ENCODE measurements at places on chromosomes 3 and 15.

- DNase-seq, result no peak
These were observed 37.0 kb upstream of the TMC3 start for GRCh38 chr15:81411051-81411450.

- no peak for DNase-seq
These were observed 47.0 kb downstream of the OXNAD1 start for GRCh38 chr3:16311960-16312451.

DNA sequence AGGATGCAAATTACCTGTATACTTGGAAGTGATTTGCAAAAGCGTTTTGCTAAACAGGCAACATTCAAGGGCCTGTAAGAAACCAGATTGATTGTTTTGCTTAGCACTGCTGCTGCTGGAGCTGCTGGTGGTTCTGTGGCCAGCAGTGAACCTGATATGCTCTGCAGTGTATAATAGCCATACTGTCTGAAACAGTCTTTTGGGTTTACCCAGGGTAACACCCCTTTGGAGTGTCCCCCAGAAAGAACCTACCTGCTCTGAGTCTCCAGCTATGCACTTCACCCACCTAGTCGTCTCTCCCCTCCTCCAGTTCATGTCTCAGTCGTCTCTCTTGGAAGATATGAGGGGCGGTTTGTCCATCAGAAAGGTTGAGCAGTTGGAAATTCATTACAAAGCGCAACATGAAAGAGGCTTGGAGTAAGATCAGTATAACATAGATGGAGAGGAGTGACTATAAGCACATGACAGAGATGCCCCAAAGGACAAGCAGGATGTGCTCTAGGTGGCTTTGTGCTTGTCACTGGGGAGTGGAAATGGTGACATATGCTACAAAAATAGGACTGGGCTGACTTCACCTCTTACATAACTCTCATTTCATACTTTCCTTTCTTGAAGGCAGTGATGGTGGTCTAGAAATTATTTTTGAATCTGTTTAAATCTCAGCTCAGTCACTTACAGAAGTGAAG is 3.8 kb downstream of the MKRN2 start:
- no peak for DNase-seq

DNA sequence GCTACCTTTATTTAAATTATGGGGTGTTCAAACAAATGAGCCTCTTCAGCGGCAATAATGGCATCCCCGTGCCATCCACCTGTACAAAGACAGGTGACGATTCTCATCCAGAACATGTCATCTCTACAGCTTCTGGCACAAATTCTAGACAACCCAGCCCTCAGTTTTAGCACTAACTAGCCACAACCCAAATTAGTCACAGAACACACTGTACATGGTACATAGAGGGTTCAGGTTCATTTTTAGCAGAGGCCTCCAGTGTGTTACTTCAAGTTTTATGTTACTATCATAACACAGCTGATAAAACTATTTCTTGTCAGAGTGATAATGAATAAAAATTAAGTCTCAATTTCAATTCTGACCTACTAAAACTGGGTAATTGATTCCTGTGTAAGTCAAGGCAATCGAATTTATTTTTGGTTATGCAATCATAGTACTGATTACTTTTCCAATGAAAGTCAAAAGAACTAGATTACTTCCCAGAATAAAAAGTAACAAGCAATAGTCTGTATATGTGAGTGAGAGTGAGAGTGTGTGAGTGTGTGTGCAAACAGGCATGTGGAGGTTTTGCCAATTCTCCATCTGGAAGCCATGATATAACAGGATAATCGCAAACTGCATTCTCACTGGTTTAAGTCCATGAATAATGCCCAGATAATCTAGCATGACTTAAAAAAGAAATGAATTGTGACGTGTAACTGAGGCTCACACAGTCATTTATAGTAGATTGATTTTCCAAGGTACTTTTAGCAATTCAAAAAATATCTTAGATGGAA is 37.4 kb downstream of the SHQ1 start:
- no peak for DNase-seq

DNA sequence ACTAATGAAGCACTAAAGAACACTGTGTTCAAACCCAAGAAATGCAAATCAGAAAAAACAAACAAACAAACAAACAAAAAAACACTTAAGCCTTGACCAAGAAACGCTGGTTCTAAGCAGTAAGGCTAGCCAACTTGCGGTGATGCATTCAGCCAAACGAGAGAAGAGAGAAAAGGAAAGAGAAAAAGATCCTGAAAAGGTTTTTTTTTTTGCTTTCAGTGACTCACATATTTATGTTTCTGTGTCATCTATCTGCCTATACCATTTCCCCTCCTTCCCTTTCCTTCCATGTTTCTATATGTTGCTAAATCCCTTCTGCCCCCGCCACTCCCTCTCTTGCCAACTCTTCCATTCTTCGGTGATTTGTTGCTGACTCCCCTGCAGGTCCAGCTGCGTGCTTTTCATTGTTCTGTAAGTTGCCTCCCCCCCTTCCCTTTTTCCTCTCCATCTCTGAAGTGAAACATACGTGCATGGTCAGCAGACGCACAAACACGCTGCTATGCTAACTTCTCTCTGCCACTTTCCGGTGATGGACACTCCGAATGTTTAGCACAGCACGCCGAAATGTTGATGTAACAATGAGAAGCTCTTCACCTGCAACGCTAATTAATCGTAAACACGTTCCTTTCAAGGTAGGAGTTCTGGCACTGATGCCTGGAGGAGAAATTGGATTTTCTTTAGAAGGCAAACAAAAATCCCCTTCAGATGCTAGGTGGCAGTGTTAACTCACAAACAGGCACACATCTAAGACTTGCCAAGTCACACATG is 154.4 kb downstream of the TUSC7 start:
- DNase-seq, result peak; percentile 37

GRCh38 chr3:11159421-11159904 is 5.2 kb downstream of the HRH1 start:
- peak; percentile 88 for DNase-seq

GRCh38 chr15:66424963-66425612 is 38.4 kb downstream of the MAP2K1 start:
- DNase-seq, result no peak

- no peak for DNase-seq
These were observed 62.3 kb downstream of the GALK2 start for GRCh38 chr15:49232236-49232806.

- no peak for DNase-seq
These were observed 14.8 kb downstream of the VILL start for GRCh38 chr3:38005076-38006020.

GRCh38 chr3:138740072-138740471 is 94.7 kb downstream of the PIK3CB start:
- DNase-seq, result no peak

- DNase-seq, result no peak
These were observed 327.4 kb downstream of the EPHA3 start for GRCh38 chr3:89434621-89435380.

DNA sequence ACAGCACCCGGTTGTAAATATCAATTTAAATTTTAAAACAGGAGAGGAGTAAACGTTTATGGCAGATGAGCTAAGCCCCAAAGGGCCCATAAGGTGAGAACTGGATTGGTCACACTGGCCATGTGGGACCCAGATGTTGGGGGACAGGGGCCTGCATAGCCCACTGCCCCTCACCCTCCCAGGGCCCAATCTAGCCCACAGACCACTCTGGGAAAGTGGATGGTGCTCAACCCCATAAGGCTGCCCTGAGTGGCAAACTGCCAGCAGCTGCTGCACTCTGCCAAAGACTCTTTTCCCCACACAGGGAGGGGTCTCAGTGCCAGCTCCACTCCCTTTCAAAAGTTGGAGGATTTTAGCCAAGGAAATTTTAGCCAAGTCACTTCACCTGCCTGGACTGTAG is 42.5 kb downstream of the CCDC12 start:
- no peak for DNase-seq

DNA sequence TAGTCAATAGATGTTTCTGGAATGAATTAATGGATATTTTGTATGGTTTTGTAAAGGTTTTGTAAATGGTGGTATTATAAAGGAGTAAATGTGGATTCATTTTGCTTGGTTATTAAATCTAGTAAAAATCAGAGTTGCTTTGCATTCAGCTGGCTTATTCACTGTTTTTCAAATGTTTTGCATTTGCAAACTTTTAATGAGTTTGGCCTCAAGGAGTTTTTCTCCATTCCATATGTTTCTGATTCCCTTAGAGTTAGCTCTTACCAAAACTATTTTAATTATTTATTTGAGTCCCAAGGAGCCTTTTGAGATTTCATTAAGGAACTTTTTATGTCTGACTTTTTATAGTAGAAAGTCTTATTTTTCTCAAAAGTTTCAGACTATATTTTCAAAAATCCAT is 992.2 kb downstream of the DIPK2A start:
- DNase-seq, result no peak
